ENCODE measurements at places on chromosomes 7 and 10.

DNA sequence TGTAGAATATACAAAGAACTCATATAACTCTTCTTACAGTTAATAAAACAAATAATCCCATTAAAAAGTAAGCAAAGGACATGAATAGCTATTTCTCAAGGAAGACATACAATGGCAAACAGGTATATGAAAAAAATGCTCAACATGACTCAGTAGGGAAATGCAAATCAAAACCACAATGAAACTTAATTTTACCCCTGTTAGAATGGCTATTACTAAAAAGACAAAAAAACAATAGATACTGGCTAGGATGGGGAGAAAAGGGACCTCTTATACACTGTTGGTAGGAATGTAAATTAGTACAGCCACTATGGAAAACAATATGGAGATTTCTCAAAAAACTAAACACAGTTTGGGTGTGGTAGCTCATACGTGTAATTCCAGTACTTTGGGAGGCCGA lies 37.8 kb downstream of the HERPUD2 start:
- no peak for DNase-seq

DNA sequence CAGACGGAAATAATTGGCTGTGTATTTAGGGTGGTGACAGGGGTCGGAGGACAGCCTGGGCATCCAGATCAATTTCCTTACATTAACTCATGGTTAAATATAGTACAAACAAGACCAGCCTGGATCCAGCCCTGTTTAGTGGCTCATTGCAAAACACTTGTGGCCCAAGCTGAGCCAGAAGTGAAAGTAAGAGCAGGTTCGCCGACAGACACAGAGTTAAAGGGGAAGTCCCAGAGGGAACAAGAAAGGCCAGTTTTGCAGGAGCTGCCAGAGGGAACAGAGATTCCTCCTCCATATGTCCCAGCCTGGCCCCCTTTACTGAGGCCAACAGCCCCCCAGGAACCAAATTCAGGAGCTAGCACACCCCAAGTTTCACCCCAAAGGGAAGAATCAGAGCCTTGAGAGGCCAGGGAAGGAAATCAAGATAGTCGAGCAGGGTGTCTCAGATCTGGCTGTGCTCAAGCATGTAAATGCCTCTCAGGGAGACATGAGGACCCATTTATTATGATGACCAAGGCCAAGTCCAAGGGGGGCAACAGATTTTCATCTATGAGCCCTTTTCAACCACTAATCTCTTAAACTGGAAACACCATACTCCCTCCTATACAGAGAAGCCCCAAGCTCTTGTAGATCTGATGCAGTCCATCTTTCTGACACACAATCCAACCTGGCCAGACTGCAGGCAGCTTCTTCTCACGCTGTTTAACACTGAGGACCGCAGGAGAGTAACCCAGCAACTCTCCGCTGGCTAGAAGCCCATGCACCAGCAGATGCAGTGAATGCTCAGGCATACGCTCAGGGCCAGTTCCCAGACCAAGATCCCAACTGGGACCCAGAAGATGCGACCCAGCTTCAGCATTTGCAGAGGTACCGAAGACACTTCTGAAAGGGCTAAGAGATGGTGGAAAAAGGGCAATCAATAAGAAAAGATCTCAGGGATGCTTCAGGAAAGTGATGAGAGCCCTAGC lies 15.9 kb upstream of the ADCK2 start:
- DNase-seq, result no peak

- no peak for DNase-seq
Measured at GRCh38 chr10:121478556-121478955, 119.7 kb downstream of the FGFR2 start.

DNA sequence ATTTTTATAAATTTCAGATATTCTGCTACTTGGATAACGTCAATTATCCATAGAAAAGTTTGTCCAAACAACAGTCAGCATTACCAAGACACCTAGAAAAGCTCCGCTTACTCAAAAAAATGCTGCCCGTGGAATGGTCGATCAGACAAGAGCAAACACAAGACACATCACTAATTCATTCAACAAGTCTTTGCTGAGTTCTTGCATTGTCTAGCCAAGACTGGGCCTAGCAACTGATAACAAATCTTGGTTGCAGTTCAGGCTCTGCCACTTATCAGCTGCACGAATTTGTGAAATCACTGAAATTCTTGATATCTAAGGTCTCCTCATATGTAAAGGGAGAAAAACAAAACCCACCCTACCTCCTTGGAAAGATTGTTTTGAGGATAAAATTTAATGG lies 168.3 kb downstream of the AKR1D1 start:
- DNase-seq, result no peak

- no peak for DNase-seq
Measured at GRCh38 chr7:138049505-138050116, 26.6 kb upstream of the AKR1D1 start.

DNA sequence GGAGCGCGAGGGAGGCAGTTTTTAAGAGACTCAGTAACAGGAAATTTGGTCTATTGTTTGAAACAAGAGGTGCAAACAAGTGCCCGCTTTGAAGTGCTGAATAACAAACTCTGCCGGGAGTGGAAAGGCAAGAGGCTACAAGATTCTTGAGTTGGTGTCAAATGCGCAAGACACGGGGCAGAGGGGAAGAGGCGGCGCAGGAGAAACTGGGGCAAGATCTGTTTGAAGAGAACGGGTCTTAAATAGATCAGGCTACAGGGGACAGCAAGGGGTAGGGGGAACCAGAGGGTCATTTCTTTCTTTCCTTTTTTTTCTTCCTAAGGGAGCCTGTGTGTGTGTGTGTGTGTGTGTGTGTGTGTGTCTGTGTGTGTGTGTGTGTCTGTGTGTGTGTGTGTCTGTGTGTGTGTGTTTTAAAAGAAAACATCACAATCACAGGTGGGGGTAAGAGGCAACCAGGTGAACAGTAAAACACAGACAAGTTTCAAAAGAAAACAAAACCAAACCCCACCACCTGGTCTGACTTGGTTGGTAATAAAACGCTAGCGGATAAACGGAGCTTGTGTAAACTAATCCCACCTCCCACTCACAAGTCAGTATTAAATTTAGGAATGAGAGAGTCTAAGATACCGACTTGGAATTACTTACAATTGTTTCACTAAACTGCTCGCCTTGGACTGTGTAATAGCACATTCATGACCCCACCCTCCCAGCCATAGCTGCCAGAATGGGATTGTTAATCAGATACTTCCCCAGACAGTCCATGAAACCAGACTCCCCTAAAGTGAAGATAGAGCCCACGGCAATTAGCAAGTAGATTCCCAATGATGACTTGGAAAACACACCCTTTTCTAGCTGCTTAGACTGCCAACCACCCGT lies 13.1 kb upstream of the CUX1 start:
- no peak for DNase-seq

DNA sequence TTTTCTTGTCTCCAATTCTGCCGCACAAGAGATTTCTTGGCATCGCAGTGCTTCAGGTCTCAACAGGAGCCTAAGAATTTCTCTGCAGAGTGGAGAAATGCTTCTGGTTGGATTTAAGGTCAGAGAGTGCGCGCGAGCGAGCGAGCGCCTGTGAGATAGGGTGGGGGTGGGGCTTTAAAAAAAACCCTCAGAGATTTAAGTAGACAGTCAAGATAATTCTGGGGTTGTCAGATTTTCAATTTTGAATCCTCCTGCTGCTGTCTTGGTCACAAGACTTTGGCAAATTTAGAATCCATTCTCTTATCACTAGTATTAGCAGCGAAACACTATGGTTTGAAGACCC lies 49.7 kb downstream of the CPEB3 start:
- DNase-seq, result no peak

DNA sequence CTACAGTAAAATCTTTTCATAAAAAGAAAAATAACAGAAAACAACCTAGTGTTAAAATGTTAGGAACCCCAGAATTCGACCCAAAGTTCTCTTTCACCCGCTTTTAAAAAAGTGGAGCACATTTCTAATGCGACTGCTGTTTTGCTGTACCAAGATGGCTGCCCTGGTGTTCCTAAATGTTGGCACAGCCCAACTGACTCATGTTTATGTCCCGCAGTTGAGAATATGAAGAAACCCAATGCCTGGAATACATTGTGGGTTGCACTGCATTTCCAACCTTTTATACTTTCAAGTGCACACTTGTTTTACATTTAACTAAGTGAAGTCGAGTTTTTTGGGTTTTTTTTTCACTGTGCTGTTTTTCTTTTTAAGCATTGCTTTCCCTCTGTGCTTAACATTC lies 944 bp downstream of the STEAP1B start:
- no peak for DNase-seq

- DNase-seq, result no peak
Measured at GRCh38 chr7:41448104-41448503, 254.8 kb downstream of the INHBA start.

- DNase-seq, result no peak
Measured at GRCh38 chr7:143248761-143249354, 14.4 kb upstream of the GSTK1 start.

GRCh38 chr7:39357648-39358047 lies 208.6 kb upstream of the YAE1 start:
- DNase-seq, result no peak

DNA sequence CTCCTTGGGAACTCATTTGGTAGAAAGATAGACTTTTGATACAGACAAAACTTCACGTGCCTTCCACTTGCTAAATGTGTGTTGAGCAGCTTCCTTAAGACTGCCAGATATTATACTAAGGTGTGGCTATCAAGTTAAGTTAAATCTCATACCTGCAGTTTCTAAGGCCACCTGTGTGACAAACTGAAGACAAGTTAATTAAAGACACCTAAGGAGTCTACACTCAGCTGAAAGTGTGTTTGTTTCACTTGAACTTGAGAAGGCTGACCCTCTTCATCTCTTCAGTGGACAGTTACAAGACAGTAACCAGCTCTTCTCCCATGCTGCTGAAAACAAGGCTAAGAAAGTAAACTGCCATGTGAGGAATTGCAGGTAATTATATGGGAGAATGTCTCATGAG lies 124.0 kb downstream of the NPY start:
- DNase-seq, result no peak

GRCh38 chr7:6546498-6547251 lies 4.6 kb downstream of the GRID2IP start:
- DNase-seq, result no peak

DNA sequence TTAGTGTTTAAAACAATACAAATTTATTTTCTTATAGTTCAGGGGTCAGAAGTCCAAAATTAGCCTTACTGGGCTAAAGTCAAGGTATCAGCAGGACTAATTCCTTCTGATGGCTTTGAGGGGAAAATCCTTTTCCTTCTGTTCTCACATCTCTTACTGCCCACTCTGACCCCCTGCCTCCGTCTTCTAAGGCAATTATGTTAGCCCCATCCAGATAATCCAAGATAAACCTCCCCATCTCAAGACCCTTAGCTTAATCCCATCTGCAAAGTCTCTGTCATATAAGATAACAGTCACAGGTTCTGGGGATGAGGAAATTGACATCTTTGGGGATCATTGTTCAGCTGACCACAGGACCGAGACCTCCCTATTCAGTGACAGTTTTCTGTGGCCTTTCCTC lies 22.3 kb downstream of the MACROH2A2 start:
- DNase-seq, result no peak

- no peak for DNase-seq
Measured at GRCh38 chr7:96837593-96837992, 127.9 kb upstream of the SEM1 start.

- DNase-seq, result no peak
Measured at GRCh38 chr10:100045592-100045991, 35.8 kb upstream of the DNMBP start.

GRCh38 chr7:107843184-107843583 lies 40.2 kb upstream of the SLC26A3 start:
- no peak for DNase-seq

GRCh38 chr10:60975716-60976115 lies 31.7 kb upstream of the RHOBTB1 start:
- no peak for DNase-seq

- no peak for DNase-seq
Measured at GRCh38 chr10:7261351-7261750, 149.5 kb downstream of the SFMBT2 start.

GRCh38 chr10:6267941-6268340 lies 65.2 kb downstream of the PFKFB3 start:
- no peak for DNase-seq

DNA sequence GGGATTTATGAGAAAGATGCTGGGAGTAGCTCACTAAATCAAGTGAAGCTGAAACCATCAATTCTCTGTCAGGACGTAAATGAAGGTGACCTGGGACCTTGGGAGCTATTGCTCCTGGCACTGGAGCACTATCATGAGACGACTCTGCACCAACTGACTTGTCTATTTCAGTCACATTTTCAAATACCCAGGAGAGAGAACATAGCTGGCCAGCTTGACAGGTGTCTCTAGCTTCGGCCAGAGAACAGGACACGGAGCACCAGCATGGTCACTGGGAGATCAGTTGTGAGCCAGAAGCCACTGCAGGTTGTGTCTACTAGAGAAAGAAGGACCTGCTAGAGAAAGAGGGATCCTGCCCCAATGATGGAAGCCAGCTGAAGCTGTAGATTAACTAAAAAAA lies 17.4 kb upstream of the ATOH7 start:
- no peak for DNase-seq

All from activated effector memory CD4-positive, alpha-beta T cell treated with Interleukin-2 at 50 U/mL for 16 hours (primary cell).